ENCODE measurements at places on chromosomes 11 and 22.

- DNase-seq = no peak
Measured at GRCh38 chr11:32437495-32438345, 2.4 kb upstream of the WT1 start.

DNA sequence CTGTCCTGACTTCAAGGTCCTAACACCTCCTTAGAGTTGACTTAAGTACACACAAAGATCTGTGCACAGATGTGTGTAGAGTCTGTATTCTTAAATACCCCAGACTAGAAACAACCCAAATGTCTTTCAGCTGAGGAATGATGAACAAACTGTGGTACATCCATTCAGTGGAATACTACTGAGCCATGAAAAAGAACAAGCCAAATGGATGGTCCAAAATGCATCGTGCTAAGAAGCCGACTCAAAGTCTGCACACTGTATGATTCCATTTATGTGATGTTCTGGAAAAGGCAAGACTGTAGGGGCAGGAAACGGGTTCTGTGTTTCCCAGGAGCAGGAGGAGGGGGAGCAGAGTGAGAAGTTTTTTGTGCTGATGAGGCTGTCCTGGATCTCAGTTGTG, 56.7 kb upstream of the LINC01488 start:
- DNase-seq = no peak

DNA sequence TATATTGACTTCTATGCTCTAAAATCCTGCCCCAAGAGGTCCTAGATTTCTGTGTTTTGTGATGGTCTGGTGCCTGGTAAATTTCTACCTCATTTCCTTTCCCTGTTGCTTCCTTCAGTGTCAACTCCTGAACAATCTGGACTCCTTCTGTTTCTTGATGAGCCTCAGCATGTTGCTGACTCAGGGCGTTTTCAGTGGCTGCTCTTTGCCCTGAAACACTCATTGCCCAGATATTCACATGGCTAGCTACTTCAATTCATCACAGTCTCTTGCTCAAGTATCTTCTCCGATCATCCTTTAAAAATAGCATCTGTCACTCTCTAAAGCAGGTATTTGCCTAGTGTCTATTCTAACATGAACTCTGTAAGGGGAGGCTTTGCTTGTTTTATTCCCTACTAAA, 526.3 kb upstream of the RAG2 start:
- no peak for DNase-seq

DNA sequence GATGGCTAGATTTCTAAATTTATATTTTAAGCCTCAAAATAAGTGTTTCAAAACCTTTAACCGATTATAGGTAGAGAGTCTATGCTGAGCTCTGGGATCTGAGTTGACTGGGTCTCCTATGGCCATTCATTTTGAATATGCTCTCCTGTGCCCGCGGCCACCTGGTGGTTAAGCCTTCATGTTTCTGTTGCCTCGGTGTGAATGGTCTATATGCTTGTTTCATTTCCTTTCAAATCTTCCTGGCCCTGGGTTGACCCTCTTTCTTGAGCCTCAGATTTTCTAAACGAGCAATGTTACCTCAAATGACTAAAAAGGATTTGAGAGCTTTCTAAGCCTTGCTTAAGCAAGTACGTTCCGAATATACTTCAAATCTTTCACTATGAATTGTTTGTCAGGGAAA, 789.4 kb upstream of the KIRREL3 start:
- no peak for DNase-seq

GRCh38 chr22:49137206-49137840, 690.4 kb downstream of the BRD1 start:
- no peak for DNase-seq

DNA sequence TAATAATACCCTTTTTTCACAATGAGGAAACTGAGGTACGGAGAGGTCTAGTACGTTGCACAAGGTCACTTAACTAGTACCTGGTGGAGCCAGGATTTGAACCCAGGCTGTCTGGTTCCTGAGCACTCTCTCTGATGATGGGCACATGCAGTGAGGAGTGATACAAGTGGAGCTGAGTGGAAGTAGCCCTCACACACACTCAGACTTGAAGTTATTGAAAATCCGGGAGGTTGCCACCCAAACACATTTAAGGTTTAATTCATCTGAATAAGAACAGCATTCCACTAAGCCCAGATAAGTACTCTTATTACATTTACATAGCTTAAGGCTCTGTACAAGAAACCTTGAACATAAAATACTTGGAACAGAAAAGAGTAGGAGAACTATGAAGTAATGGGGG, 4.8 kb downstream of the GRAP2 start:
- no peak for DNase-seq

GRCh38 chr11:34614344-34615104, 6.4 kb upstream of the EHF start:
- no peak for DNase-seq

DNA sequence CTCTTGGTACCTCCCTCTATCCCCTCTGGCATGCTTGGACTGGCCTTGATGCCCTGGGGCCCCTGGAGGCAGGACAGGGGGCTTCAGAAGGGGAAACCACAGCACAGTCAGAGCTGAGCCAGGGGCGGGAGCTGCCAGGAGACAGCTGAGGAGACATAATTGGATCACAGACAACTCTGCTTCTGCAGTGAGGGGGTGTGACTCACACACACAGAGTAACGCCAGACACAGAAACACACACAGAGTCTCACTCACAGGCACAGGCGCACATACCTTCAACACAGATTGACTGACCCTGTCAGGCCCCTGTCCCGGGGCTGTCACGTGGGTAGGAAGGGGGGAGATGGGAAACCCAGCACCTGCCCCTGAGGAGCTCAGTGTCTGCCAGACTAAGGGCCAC, 20.6 kb downstream of the STARD10 start:
- no peak for DNase-seq

DNA sequence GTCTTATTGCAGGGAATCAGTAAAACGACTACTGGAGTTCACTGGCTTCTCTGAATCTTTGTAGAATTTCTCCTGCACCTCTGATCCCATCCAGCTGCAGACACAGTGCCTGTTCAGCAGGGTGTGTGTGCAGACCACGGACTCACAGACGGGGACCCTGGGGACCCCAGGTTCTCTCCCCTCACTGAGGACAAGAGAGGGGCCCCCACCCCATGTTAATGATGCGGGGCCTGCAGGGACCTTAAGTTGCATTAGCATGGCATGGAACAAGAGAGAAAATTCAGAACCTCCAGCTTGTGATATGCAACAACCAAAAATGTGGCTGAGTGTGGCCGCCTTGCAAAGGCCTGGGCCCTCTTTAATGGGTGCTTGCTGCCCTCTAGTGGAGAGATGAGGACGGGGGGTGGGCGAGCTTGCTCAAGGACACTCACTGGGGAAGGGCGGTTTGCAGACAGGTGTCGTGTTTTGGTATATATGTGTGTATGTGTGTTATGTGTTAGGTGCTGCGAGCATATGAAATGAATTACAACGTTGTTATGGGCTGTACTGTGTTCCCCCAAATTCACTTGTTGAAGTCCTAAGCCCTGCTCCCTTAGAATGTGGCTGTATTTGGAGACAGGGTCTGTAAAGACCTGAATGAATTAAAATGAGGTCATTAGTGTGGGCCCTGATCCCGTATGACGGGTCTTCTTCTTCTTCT, 84.4 kb upstream of the SEPTIN5 start:
- DNase-seq = peak; percentile 95

- DNase-seq = no peak
Measured at GRCh38 chr11:44096360-44097185, 1.1 kb downstream of the EXT2 start.

DNA sequence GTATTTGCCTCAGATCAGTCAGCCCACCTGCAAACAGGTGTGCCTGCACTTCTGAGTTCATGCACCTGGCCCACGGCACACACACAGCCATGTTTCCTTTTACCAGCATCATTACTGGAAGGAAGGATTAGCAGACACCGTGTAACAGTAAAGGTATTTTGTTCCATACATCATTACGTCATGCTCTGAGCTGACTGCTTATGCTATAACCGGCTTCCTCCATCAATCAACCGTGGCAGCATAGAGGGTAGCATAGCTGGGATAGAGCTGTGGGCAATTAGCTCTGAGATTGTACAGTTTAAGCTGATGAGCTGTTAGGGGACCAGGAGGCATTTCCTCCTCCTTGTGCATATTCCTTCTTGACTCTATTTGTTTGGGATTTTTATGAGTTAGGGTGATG, 102.4 kb downstream of the ME3 start:
- no peak for DNase-seq

- DNase-seq = no peak
Measured at GRCh38 chr11:76214968-76215548, 8.8 kb upstream of the WNT11 start.

DNA sequence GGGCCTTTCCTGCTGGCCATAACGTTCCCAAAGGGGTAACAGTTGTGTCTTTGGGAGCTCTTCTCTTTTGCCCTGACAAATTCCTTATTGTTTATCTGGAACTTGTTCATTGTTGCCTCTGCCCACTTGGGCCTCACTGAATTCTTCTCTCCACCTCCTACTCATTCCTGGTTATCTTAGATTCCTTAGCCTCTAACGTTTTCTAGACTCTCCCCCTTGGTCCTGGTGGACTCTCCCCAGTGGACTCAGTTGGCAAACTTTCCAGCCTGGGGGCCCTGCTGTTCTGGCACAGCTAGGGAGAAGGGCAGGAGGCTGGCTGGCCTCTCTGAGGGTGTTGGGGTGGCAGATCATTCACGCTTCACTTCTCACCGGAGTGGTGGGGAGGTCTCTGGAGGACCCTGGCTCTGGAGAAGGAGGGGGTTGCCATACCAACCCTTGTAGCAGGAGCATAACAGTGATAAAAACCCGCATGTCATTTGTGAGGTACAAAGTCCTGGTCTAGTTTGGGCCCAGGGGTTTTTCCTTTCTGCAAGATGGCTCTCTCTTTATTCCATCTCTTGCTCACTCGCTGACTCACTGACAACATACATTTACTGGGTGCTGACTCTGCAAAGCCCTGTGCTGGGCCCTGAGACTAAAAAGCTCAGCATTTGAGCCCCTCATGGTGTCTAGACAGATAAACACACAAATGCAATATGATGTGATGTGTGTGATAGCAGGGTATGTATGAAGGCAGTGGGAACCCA, 39.7 kb downstream of the YWHAH start:
- no peak for DNase-seq

DNA sequence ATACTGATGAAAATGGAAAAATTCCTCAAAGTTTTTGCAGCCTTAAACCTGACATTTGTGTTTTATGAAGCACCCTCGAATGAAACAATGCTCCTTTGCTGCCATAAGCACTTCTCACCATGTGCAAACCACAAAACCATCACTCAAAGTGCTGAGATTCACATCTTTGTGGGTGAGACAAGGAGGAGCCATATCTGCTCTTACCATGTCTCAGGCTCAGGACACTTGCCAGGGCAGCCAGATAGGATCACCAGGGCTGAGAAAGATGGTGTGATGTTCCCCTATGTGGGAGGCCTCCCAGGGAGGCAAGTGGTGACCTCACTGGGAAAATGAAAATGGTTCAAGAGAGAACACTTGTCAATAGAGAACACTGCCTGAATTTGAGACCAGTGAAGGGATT, 120.4 kb downstream of the CCDC34 start:
- DNase-seq = no peak

DNA sequence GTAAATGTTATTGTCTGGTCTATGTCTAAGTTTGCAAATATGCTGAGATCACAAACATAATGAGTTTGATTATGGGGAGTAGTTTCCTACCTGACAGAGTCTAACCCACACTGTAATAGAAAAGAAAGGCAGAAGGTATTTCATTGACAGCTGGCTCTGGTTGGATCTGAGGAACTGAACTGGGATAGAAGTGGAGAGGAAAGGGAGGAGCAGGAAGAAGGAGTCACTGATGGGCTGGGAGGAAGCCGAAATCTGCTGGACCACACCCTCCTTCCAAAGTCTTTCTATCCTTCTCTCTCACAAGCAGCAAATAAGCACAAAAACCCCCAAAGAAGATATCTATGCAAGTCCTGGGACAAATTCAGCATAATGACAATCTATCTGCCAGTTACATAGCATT, 11.7 kb downstream of the BLID start:
- no peak for DNase-seq

GRCh38 chr11:2443881-2444820, at the start of gene TRPM5:
Gene TRPM5, minus strand, starts transcription at chr11:2444514. Its CDS starts 21,478 bp downstream, at chr11:2423036.
- no peak for DNase-seq

GRCh38 chr22:31561238-31561887, 65.0 kb downstream of the SFI1 start:
- DNase-seq = peak; percentile 68

- no peak for DNase-seq
Measured at GRCh38 chr11:108278546-108278945, 55.7 kb downstream of the ATM start.

DNA sequence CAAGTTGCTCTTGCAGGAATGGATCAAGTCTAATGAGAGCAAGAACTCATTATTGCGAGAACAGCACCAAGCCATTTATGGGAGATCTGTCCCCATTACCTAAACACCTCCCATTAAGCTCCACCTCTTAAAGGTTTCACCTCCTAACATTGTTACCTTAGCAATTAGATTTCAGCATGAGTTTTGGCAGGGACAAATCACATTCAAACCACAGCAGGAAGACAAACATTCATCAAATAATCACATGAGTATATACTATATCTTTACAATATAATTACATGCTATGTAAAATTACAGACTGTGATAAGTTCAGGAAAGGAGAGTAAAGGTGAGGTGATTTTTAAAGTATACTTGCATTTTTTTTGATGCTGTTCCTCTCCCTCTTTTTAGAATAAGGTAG, 6.6 kb upstream of the TEAD1 start:
- no peak for DNase-seq

DNA sequence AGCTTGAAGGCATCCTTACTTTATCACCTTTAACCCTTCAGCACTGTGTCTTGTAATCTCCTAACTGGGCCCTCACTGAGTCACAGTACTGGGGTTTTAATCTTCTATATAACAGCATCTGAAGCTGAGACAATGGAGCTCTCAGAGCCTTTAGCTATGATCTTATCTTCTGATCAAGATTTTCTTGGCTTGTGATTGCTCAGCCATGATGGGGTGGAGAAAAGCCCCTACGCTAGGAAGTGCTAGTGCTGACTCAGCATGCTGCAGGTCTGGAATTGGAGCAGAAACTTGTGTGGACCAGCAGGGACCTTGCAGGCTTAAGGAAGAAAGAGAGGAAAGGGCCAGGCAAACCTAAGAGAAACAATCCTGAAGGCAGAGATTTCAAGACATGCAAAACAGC, 71.7 kb upstream of the EED start:
- no peak for DNase-seq
